ENCODE measurements at places on chromosomes 1 and 21.

- no peak for DNase-seq
Observed at GRCh38 chr1:78348496-78349284, 142.1 kb upstream of the PTGFR start.

DNA sequence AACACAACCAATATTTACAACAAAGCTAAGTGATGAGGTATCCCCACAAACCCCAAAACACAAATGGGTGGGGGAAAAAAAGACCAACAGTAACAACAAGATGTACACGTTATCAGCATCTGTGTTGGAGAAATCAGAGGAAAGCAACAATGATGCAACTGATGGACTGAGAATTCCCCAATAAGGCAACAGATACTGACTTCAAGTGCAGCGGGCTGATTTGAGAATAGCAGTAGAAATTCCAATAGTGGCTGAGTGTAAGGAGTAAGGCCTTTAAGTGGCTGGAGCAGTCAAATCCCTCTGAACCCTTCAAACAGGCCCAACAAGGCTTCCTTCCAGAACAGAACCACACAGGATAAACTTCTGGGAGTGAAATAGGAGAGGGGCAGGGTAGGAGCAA, 97.6 kb downstream of the TM2D1 start:
- no peak for DNase-seq

DNA sequence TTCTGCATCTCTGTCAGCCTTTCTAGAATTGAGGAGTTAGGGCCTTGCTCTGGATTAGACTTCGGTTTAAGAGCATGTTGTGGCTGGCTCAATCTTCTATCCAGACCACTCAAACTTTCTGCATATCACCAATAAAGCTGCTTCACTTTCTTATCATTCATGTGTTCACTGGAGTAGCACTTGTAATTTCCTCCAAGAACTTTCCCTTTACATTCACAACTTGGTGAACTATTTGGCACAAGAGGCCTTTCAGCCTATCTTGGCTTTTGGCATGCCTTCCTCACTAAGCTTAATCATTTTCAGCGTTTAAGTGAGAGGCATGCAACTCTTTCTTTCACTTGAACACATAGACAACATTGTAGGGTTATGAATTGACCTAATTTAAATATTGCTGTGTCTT, 3.6 kb upstream of the HORMAD1 start:
- no peak for DNase-seq

GRCh38 chr1:185486346-185486745, 169.3 kb upstream of the IVNS1ABP start:
- no peak for DNase-seq

GRCh38 chr1:147273409-147274336, 31.2 kb downstream of the CHD1L start:
- DNase-seq, result no peak
